Ovary (tissue), 10 donors: ENCODE measurements at places on chromosomes 12 and 14. TPM values are rescaled to one million over a fixed set of nuclear protein-coding genes. Genes with fewer than 3 reads are reported as not detected.

The TMEM132C gene
- total RNA-seq, result 31.9 TPM

The REC8 gene
- total RNA-seq, result 7.4 TPM

The HVCN1 gene
- total RNA-seq, result 6.4 TPM

The E2F7 gene
- total RNA-seq, result 0.43 TPM

The CPM gene
- 21.3 TPM for total RNA-seq

The OTX2 gene
- total RNA-seq, result not detected
